ENCODE measurements at places on chromosomes 3 and 15.

DNA sequence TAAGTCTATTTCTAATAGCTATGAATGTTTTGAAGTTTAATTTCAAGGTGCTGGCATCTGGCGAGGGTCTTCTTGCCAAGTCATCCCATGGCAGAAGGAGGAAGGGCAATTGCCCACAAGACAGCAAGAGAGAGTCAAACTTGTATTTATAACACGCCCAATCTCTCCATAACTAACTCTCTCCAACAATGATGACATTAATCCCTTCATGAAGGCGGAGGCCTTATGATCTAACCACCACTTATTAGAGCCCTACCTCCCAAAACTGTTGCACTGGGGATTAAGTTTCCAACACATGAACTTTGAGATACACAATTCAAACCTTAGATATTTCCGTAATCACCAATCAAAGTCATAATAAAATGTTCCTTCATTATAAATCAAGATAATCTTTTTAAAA is 406.9 kb downstream of the CNTN6 start:
- no peak for DNase-seq

- DNase-seq: no peak
Measured at GRCh38 chr3:121096953-121097352, 188.9 kb downstream of the STXBP5L start.

- DNase-seq: peak; percentile 12
Measured at GRCh38 chr3:15601046-15601398, 347 bp downstream of the HACL1 start.

DNA sequence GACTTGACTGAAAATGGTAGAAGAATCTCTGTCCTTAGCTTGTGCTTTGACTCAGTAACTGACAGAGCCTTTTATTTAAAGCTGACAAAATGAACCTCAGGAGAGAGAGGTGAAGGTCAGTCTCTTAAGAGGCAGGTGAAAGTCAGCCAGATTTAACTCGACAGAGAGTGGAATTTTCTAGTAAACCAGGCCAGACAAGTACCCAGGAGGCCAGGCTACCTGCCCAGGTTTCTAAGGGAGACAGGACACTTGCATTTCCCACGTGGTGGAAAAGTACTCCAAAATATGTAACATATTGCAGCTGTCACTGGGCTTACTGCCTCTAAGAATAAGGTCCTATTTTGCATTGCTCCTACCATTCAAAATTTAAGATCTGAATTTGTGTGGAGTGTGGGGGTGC is 167.9 kb downstream of the FMN1 start:
- no peak for DNase-seq

GRCh38 chr3:10010421-10010877 is 15.8 kb upstream of the FANCD2 start:
- DNase-seq: no peak

DNA sequence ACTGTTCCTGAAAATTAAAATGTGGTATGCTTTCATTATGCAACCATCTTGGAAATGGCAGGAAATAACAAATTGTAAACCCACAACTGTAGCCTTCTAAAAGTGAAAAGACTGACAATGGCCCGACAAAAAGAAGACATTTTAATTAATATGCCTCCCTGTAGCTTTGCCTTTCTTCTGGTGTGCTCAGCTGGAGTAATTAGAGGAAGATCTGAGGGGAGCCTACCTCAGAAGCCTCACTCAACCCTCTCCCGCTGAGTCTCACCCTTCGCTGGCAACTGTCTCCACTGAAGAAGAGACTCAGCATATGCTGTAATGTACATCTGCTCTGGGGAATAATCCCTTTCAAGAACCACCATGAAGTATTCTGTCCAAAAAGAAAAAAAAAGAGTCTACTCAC is 104.7 kb upstream of the SETMAR start:
- no peak for DNase-seq

DNA sequence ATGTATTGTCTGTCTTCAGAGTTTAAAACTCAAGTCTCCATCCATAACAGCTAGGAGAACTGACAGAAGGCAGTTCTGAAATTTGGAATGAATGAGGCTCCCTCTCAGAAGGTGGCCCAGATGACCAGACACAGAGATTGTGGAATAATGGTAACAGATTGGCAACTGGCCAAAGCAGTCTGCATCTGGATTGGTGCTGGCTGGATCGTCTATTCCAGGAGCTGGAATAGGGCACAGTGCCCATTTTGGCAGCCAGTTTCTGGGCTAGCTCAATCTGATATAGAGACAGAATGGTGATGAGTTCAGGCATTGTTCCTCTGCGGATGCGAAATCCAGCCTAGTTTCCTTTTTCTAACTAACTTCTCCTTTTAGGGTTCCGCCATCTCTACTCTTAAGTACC is 851.7 kb downstream of the PDCD6IP start:
- DNase-seq: no peak

- DNase-seq: no peak
Measured at GRCh38 chr3:67290438-67290837, 292.3 kb downstream of the KBTBD8 start.

GRCh38 chr3:170432416-170432815 is 13.7 kb downstream of the CLDN11 start:
- no peak for DNase-seq

DNA sequence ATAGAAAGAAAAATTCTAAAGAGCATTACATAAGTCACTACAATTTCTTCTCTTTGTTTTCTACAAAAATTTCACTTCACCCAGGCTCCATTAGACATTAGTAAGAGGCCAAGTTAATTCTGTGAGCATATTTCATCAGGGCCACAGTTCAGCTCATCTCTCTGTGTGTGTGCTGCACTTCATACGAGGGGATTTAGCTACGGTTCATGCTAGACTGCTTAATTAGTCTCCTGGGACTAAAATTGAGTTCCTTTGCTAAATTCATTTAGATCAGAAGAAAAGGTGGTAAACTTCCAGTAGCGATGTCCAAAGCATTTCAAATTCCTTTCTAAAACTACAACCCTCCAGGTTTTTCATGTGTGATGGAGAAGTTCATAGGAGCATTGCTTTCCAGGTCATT is 83.1 kb upstream of the SETMAR start:
- no peak for DNase-seq

GRCh38 chr3:66615643-66616301 is 115.0 kb upstream of the LRIG1 start:
- DNase-seq: peak; percentile 50

DNA sequence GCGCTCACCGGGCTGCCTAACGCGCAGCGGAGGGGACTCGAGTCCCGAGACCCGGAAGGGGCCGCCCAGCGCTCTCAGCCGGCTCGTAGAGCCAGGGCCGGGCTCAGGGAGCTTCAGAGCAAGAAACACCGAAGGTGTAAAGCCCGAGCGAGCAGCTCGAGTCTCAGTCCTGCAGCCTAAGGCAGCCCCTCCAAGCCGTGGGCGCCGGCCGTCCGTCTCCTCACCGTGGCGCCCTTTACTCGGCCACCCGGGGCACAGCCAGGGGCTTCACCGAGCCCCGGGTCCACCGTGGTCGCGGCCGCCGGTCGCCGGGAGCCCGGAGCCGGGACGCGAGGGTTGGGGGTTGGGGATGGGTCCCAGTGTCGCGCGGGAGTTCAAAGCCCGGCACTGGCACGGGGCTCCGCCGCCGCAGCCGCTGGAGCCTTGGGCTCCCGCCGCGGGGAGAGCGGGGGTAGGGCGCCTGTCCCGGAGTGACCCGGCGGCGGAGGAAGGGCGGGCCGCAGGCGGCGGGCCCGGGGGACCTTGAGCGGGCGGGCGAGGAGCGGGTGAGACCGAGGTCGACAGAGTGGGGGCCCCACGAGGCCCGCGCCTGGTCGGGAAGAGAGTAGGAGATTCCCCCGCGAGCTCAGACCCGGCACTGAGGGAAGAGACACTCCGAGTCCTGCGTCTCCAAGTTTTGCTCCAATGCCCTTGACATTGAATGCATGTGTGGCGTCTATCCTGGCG is 26.9 kb upstream of the THRB start:
- DNase-seq: peak; percentile 59

- peak; percentile 85 for DNase-seq
Measured at GRCh38 chr3:197730200-197730599, 6.5 kb downstream of the RUBCN start.

DNA sequence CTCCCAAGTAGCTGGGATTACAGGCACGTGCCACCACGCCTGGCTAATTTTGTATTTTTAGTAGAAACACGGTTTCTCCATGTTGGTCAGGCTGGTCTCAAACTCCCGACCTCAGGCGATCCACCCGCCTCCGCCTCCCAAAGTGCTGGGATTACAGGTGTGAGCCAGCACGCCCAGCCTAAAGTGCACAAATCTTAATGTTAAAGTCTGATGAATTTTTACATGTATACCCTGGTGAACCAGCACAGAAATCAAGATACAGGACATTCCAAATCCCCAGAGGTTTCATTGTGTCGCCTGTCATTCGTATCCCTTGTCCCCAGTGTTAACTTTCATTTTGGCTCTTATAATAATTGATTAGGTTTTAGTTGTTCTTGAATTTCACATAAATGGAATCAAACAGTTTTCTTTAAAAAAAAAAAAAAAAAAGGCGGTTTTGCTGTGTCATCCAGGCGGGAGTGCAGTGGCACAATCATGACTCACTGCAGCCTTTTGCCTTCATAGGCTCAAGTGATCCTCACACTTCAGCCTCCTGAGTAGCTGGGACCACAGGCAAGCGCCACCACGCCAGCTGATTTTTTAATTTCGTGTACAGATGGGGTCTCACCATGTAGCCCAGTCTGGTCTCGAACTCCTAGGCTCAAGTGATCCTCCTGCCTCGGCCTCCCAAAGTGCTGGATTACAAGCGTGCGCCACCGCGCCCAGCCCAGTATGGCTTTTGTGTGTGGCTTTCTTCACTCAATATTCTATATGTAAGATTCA is 1.5 kb upstream of the TM4SF19 start:
- DNase-seq: peak; percentile 83

DNA sequence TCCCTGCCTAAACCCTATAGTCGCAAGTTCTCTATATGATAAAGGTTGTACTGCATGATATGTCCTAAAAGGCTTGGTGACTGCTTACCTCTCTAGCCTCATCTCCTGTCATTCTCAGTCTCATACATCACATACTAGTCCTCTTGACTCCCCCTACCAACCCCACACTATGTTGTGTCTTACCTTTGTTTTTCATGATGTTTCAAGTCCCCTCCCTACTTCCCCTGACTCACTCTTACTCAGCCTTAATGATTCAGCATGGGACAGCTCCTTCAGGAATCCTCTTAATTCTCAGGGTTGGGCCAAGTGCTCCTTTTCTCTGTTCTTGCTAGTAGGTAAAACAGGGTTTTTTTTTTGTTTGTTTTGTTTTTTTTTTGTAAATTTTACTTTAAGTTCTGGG is 49.6 kb downstream of the SLMAP start:
- peak; percentile 84 for DNase-seq

GRCh38 chr3:62436785-62437184 is 63.4 kb upstream of the FEZF2 start:
- DNase-seq: no peak

DNA sequence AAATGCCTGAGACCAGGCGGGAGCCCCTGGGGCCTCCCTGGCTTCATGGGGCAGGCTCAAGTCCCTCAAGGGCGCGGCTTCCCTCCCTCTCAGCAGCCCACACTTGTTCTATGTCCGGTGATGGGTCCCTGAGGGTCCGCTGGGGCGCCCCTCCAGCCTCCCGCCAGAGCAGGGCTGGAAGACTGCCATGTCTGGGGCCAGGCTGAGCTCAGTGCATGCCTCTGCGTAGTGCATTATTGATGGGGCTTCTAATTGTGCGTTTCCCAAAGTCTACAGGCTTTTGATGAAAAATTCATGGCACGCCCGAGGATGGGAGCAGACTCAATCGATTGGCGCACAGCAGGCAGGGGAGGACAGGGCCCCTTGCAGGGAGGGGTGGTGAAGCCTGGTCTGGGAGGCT is 51.3 kb downstream of the CYP11A1 start:
- DNase-seq: no peak

- DNase-seq: no peak
Measured at GRCh38 chr15:93139436-93139835, 50.4 kb upstream of the RGMA start.

GRCh38 chr15:66251790-66252684 is 1.5 kb downstream of the MEGF11 start:
- DNase-seq: peak; percentile 49

- DNase-seq: peak; percentile 69
Measured at GRCh38 chr15:42704492-42704926, 32.4 kb downstream of the CDAN1 start.

DNA sequence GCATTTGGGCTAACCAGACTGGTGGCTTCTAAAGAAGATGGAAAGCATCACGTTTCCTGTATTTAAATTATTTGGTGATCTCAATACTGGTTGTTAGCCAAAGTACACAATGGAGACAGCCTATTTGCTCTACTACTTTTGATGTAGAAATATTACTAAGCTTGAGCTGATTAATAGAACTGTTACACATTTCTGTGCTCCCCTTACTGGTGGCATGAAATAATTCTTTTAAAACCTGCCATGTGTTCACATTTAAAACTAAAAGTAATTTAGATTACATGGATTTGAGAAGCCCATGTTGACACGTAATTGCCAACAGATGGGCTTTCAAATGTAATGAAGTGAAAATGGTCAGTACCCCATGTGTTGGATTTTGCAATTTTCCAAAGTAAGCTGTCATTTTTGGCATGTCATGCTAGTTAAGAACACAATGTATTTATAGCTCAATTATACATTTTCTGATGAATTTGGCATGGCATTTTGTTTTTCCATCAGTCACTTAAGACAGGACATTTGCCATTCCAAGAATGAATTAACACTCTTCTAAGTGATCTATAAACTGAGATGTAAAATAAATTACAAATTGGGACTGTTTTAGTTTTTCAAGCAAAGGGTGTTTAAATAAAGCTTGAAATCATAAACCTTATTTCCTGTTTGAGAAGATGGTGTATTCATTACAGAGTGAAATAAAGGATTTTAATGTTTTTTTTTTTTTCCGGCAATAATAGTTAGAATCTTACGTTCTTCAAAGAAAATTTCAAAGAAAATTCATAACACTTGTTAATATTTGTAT is 10.8 kb upstream of the RARRES1 start:
- DNase-seq: peak; percentile 84

GRCh38 chr3:177337541-177338331 is 140.5 kb upstream of the TBL1XR1 start:
- peak; percentile 78 for DNase-seq

DNA sequence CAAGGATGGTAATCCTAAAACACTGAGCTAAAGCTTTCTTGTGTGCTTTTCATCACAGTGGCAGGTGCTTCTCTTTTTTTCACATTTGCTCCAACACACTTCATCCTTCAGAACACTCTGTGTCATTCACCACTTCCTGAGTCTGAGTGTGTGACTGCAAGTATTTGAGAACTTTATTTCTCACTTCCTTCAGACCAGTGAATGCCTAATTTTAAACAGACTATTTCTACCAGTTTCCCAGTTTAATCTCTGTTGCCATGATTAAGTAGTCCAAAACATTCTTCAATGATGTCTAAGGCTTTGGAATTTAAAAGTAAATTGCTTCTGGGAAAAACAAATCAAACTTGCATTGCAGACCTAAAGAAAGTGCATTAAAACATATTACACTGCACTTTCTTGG is 541.2 kb downstream of the RBMS3 start:
- DNase-seq: peak; percentile 63

DNA sequence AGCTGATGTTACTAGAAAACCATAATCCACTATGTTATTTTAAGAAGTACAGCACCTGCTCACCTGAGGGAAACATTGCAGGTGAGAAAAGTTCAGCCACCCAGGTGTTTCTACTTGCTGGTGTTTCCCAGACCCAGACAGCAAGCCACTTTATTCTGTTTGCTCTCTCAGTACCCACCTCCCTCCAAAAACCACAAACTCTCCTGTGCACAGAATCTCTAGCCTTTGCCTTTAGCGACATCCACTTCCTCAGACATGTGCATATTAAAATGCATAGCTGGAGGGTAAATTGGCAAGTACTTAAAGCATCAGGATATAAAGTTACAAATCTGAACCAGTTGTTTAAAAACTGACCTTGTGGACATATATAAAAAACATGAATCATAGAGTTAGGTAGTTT is 36.7 kb downstream of the VGLL3 start:
- DNase-seq: no peak

- DNase-seq: no peak
Measured at GRCh38 chr15:95363646-95364045, 966.9 kb upstream of the NR2F2 start.
